Fibroblast of skin of left biceps (primary cell): ENCODE measurements at places on chromosomes 11 and 22.

DNA sequence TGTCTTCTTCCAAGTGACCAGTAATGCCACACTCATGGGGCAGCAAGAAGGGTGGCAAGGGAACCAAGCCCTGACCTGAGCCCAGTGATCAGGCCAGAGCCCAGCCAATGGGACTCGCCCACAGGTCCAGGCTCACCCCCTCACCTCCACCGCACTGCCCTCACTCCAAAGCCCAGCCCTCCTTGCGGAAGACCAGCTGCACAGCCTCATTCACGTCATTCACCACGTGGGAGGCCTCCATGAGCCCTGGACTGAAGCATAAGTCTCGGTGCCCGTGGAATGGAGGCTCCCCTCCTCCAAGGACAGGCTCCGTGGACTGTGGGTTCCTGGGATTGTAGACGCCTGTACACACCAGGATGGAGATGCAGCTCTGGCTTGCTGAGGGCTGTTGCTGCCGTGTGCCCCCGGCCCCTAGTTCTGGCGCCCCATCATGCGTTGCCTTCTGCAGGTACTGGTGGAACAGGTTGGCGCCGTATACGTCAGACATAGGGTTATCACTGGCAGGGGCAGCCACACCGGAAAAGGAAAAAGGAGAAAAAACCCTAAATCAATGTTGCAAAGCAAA lies 16.8 kb upstream of the TMEM121B start:
- no peak for DNase-seq

GRCh38 chr11:114449845-114450244 lies 10.6 kb downstream of the REXO2 start:
- no peak for DNase-seq

DNA sequence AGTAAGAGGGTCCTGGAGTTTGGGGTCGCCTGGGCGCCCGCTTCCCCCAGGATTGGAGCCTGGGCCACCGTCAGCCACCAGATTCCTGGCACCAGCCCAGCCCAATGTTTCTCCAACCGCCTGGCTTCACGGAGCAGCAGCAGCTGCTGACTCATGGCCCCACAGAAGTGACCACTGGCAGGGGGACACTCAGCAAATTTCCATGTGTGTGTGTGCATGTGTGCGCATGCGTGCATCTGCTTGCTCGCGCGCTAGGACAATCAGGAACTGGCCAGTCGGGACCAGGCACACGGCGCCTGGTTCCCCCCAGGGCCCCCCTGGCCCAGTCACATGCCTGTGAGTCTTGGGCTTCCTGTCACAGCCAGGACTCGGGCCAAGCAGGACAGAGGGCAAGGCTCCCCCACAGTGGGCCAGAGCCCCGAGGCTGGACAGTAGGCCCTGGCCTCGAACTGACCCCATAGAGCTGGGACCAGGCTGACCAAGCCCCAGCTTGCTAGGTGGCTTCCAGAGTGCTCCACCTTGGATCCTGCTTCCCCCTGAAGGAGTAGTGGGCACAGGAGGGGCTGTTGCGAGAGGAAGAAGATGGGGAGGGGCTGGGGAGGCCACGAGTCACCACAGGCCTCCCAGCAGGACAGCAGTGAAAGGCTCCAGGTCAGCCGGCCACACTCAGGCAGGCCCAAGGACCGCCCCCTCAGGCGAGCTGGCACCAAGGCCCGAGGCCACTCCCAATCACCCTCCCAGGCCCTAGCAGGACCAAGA lies 3.2 kb downstream of the CTSD start:
- no peak for DNase-seq

GRCh38 chr11:128892866-128893565 lies 1.9 kb downstream of the KCNJ5 start:
- DNase-seq: no peak

GRCh38 chr11:2528301-2529050 lies 83.7 kb downstream of the KCNQ1 start:
- no peak for DNase-seq

DNA sequence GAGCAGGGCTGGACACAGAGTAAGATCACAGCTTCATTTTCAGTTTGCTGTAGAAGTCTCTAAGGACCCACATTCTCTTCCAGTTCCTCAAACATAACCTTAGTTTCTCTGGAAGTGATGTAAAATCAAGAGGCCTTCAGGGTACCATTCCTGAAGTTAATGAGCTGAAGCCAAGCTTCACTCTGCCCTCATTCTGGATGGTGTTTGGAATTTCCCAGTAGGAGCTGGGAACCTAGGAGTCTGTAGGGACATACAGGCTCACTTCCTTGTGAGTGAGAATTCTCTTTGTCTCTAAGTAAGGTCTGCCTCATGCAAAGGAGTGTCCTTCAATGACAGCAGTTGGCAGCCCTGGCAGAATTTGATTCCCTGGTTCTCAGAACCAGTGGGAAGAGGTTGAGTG lies 142.4 kb upstream of the NARS2 start:
- no peak for DNase-seq

- no peak for DNase-seq
Observed at GRCh38 chr11:100687054-100687629, at the start of gene ARHGAP42. ARHGAP42 (plus strand) TSS chr11:100687288; CDS start chr11:100687679, 391 bp downstream.

DNA sequence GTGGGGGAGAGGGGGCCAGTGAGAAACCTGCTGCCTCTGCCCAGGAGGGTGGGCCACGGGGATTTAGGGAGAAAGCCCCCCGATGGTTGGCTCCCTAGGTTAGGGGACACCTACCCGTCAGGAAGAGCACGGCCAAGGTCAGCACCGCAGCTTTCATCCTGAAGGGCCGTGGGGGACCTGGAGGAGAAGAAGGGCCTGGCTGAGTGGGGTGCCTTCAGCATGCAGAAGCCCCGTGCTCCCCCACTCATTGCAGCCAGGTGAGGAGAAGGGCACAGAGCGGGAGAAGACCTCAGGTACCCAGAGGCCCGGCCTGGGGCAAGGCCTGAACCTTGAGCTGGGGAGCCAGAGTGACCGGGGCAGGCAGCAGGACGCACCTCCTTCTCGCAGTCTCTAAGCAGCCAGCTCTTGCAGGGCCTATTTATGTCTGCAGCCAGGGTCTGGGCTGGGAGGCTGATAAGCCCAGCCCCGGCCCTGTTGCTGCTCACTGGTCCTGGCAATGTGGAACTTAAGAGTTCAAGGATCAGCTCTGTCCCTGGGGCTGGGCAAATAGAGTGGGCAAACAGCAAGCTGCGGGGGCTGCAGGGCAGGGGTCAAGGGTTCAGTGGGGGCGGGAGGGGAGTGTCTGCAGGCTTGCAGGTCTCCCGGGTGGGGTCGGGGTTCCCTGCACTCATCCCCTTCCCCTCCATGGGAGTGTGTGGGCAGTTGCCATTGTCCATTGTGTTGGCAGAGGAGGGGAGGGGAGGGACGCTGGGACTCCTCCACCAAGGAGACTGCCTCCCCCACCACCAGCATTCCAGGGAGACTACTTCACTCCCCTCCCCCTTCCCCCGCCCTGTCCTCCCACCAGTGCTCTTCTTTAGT lies at the start of gene APOA1:
APOA1 (minus strand) TSS at position 392 of the 861 bp plus-strand sequence; CDS start at position 157, 235 bp downstream.
- DNase-seq: no peak

- no peak for DNase-seq
Observed at GRCh38 chr11:74684661-74685060, 46.6 kb downstream of the CHRDL2 start.

DNA sequence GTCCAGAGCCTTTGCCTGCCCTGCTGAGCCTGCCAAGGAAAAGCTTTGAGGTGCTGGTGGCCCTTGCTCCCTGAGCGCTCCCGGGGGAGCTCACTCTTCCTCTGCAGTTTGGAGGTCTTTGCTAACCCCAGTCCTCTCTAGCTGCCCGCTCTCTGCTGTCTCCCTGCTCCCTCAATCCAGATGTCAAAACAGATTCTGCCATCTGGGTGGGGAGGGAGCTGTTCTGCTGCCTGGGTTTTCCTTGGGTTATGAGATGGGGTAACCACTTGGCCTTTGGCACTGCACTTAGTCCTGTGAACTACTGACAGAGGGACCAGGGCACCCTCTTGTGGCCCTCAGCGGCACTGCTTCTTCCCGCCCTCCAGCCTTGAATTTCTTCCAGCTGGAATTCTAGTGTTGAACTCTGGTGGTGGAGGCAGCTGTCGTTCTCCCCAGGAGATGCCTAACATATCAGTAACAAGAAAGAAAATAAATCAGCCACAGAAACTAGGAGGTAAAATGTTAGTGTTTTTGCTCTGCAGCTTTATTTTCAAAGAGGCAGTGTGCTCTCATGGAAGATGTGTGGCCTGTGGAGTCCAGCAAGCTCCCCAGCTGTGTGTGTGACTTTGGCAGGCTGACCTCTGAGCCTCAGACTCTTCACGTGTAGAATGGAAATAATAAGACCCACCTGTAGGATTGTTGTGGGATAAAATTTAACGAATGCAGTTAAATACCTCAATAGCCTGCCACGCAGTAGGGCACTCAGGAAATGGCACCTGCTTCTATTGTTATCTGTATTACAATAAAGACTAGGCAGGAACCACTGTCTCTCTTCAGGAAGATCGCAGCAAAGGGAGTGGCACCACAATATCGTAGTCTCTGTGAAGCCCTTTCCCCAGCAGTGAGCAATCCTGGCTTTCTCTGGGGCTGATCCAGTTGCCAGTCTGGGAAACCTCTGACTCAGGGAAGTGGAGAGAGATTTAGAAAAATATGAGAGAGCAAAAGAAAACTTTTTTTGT lies 23.4 kb downstream of the ARFGAP2 start:
- DNase-seq: peak; percentile 47

GRCh38 chr11:59102259-59102765 lies 4.7 kb upstream of the FAM111B start:
- DNase-seq: no peak

- no peak for DNase-seq
Observed at GRCh38 chr11:129743112-129743815, 72.4 kb upstream of the TMEM45B start.

- no peak for DNase-seq
Observed at GRCh38 chr22:24775769-24776492, 1.4 kb upstream of the PIWIL3 start.

DNA sequence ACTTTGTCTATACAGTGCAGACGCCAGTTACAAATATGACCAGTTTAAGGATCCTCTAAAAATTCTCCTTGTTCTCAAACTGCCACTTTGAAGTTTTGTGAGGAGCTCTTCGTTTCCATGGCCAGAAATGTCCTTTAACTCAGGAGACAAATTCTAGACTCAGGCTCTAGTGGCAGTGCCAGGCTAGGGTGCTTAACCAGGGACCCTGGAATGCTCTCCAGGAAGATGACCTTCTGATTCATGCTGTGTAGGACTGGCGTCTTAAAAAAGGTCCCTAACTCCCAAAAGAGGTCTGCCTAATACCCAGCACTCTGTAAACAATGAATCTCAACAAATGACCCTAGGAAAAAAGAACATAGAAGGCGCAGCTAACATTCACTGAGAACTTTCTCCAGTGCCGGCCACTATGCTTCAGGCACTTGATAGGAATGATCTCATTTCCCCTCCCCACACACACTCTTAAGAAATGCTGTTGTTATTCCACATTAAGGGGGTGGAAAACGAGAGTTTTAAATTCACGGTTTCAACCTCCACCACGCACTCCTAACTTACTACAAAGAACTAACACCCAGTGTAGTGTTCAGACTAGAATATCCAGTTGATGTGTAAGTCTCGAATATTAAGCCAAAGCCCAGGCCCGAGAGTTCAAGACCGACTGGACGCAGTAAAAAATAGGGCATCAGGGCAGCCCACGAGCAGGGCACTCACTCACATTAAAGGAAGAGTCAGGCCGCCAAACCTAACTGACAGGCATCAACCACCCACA lies 747 bp downstream of the NXF1 start:
- no peak for DNase-seq
